ENCODE measurements at places on chromosomes 3 and 15.

DNA sequence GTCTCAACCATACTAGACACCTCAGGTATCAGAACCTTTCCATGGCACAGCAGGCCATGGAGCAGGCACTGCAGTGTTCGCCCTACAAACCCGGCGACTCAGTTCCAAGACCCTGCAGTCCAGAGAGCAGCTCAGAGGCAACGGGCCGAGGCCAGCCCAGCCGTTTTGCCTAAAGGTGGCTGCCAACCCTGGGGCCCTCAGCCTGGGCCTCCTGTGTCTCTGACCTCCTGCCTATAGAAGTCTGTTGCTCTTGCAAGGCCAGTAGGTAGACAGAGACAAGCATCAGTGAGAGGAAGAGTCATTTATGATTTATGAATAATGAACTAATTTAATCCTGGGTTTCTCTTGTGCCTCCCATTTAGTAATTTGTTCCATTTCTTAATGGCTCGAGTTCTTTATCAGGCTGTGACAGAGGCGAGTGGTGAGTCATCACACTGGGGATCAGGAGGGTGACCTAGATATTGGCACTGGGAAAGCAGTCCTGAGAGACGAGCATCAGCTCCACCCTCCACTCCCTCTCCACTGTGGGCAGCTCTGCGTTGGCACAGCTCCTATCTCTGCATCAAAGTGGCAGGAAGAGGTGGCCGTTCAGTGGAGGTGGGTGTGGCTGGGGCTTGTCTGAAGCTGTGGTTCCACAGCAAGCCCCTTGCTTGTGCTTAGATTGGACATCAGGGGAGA is 79.8 kb downstream of the ABHD5 start:
- H3K27ac ChIP-seq = peak overlapping the region; percentile 80
- H3K4me3 ChIP-seq = no peak overlapping the region
- peak; percentile 13 for DNase-seq
- peaks cover 35% of the 10 kb centered on the region for H3K4me1 ChIP-seq
- H3K36me3 ChIP-seq = no peaks in the 10 kb centered on the region
- H3K27me3 ChIP-seq = no peaks in the 10 kb centered on the region

- peaks cover 3% of the 10 kb centered on the region for H3K4me1 ChIP-seq
- H3K4me3 ChIP-seq = no peak overlapping the region
- H3K27me3 ChIP-seq = peaks cover 43% of the 10 kb centered on the region
- peak; percentile 22 for DNase-seq
- no peaks in the 10 kb centered on the region for H3K36me3 ChIP-seq
Observed at GRCh38 chr3:28576614-28577200, 228.1 kb upstream of the AZI2 start.

DNA sequence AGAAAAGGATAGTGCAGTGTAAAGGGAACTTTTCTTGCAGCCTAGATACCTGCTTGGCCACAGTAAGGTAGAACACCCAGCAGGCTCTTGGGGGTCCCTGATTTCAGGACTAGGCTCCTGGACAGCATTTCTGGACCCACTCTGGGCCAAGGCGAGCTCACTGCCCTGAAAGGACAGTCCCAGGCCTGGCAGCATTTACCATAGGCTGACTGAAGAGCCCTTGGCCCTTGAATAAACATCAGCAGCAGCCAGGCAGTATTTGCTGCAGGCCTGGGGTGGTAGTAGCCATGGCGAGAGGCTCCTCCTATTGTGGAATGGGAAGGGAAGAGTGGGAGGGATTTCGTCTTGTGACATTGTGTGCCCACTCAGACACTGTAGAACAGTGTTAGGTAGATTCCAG is 529.2 kb downstream of the TUSC7 start:
- no peaks in the 10 kb centered on the region for H3K27me3 ChIP-seq
- H3K27ac ChIP-seq = no peak overlapping the region
- peak; percentile 42 for DNase-seq
- no peak overlapping the region for H3K4me3 ChIP-seq
- no peaks in the 10 kb centered on the region for H3K36me3 ChIP-seq
- H3K4me1 ChIP-seq = no peaks in the 10 kb centered on the region

DNA sequence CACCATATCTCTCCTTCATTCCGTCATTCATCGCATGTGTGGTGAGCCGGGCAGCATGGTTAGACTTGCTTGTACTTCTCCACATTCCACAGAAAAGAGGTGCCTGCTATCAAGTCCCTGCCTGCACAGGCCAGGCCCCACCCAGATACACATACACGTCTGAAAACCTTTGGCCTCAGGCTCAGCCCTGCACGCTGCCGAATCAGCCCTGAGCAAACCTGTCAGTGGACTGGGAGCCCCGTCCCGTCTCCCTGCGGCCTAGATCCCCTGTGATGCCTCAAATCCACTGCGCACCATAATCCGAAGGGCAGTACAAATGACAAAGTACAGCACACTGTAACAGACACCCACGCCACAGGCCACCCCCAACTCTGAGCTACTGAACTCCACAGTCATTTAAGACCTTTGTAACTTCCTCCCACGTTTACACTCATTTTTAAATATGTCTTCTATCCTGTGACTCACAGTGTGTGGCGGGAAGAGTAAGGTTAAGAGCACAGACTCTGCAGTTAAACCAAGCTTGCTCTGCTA is 67.1 kb downstream of the MB21D2 start:
- no peak overlapping the region for H3K27ac ChIP-seq
- H3K4me3 ChIP-seq = no peak overlapping the region
- no peaks in the 10 kb centered on the region for H3K36me3 ChIP-seq
- no peaks in the 10 kb centered on the region for H3K27me3 ChIP-seq
- DNase-seq = no peak

GRCh38 chr15:101426761-101427333 is 62.7 kb downstream of the PCSK6 start:
- no peak overlapping the region for H3K27ac ChIP-seq
- no peaks in the 10 kb centered on the region for H3K36me3 ChIP-seq
- no peak overlapping the region for H3K4me3 ChIP-seq
- no peaks in the 10 kb centered on the region for H3K4me1 ChIP-seq
- no peak for DNase-seq
- H3K27me3 ChIP-seq = no peaks in the 10 kb centered on the region

GRCh38 chr15:59687836-59688235 is 1.3 kb downstream of the BNIP2 start:
- H3K27me3 ChIP-seq = no peaks in the 10 kb centered on the region
- H3K36me3 ChIP-seq = no peaks in the 10 kb centered on the region
- H3K27ac ChIP-seq = peak overlapping the region; percentile 61
- DNase-seq = no peak
- H3K4me1 ChIP-seq = peaks cover 5% of the 10 kb centered on the region

GRCh38 chr3:187015903-187016638 is 85.7 kb downstream of the ST6GAL1 start:
- no peaks in the 10 kb centered on the region for H3K4me1 ChIP-seq
- no peak overlapping the region for H3K4me3 ChIP-seq
- no peak overlapping the region for H3K27ac ChIP-seq
- no peak for DNase-seq

DNA sequence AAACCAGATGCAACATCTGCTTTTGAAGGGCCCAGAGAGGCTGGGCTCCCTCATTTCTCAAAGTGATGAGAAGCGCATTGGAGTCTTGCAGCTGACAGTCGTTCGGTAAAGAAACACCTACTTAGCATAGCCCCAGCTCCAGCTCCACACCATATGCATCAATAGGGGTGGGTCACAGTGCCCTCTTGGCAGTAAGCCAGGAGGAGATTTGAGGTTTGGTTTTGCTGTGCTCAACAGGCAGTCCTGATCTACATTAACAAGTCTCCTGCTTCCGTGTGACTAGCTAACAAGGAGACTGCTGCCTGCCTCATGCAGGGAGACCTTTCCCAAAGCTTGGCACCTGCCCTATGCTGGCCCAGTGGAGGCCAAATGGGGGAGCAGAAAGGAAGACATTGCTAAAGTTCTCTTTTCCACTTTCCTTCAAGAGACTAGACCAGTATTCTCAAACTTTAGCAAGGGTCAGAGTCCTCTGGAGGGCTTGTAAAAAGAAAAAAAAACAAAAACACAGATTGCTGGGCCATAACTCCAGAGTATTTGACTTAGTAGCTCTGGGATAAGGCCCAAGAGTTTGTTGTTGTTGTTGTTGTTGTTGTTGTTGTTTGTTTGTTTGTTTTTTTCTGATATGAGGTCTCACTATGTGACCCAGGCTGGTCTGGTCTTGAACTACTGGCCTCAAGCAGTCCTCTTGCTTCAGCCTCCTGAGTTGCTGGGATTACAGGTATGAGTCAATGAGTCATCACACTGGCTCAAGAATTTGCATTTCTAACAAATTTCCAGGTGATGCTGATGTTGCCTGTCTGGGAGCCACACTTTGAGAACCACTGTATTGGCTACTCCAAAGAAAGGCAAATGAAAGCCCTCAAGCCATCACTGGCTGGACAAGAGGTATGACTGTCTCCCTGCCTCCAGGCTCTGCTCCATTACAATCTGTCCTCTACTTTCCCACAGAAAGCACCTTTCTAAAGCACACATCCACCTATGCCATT is 294.9 kb downstream of the RORA start:
- no peaks in the 10 kb centered on the region for H3K27me3 ChIP-seq
- no peak overlapping the region for H3K4me3 ChIP-seq
- H3K4me1 ChIP-seq = no peaks in the 10 kb centered on the region
- H3K36me3 ChIP-seq = no peaks in the 10 kb centered on the region

GRCh38 chr3:85567071-85567676 is 608.4 kb downstream of the CADM2 start:
- H3K4me3 ChIP-seq = no peak overlapping the region
- no peak overlapping the region for H3K27ac ChIP-seq
- no peaks in the 10 kb centered on the region for H3K36me3 ChIP-seq
- DNase-seq = peak; percentile 55
- H3K4me1 ChIP-seq = no peaks in the 10 kb centered on the region

GRCh38 chr15:91473894-91474545 is 374.0 kb downstream of the SV2B start:
- no peaks in the 10 kb centered on the region for H3K27me3 ChIP-seq
- DNase-seq = peak; percentile 80

DNA sequence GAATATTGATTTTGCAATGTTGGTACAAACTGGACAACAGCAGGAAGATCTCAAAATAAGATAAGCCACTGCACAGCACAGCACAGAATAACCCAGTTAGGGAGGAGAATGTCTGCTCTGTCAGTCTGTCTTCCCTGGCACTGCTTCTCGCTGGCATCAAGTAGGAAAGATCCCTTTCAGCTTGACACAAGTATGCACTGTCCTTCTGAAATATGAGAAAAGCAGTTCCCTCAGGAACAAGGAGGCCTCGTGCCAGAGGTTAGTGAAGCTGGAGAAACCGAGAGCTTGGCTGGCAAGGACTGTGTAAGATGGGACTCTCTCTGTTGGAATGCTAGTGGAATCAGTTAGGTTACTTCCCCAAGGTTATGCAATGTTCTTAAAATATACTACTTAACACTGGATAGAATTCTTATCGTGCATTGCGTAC is 59.1 kb downstream of the FMN1 start:
- no peak for DNase-seq
- no peaks in the 10 kb centered on the region for H3K27me3 ChIP-seq
- no peaks in the 10 kb centered on the region for H3K4me1 ChIP-seq
- H3K36me3 ChIP-seq = no peaks in the 10 kb centered on the region
- peak overlapping the region; percentile 84 for H3K27ac ChIP-seq

DNA sequence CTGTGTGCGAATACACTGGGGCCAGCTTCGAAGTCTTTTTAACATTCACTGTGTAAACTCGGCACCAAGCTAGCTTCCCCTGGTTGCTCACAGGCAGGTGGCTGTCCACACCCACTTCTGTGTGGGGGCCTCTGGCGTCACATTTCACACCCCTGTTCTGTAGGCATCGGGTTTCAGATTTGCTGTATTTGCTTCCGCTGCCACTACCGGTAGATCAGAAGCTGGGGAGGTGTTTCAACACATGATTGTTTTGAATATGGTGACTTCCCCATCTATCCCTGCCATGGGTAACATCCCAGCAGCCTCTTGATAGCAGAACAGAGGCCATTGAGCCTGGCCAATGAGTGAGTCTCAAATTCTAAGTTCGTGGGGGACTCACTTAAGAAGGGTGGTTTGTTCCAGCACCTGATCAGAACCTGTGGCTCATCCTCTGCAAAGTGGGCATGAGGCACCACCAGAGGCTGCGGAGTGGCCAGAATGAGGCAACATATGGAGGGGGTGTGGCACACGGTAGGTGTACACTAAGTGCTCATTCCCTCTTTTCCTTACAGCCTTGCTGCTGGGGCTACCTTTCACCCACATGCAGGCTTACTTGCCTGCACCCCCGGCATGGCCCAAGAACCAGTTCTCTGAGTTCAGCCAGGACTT is 61.5 kb downstream of the IQSEC1 start:
- no peaks in the 10 kb centered on the region for H3K36me3 ChIP-seq
- H3K27ac ChIP-seq = no peak overlapping the region
- peak; percentile 40 for DNase-seq
- H3K4me3 ChIP-seq = no peak overlapping the region
- H3K27me3 ChIP-seq = no peaks in the 10 kb centered on the region

DNA sequence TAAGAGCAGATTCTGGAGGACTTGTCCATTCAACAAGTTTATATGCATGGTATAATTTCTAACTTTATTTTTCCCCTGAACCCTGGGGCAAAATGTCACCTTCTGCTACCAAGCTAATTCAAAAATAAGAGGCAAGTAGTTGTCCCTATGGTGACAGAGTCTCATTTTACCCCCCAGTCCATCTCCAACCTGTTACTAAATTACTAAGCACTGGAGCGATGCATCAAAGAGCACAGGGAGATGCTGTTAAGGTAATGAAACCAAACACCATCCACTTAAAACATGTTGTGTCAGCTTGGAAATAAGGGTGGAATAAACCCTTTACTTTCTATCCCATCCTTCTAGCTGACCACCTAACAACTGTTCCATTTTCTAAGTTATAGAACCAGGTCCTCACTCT is 417.4 kb upstream of the ATP11B start:
- H3K27ac ChIP-seq = no peak overlapping the region
- H3K4me3 ChIP-seq = no peak overlapping the region
- no peaks in the 10 kb centered on the region for H3K36me3 ChIP-seq
- no peak for DNase-seq
- no peaks in the 10 kb centered on the region for H3K4me1 ChIP-seq

GRCh38 chr15:78077871-78078210 is 330 bp upstream of the TBC1D2B start:
- H3K4me1 ChIP-seq = peaks cover 9% of the 10 kb centered on the region
- peak overlapping the region; percentile 93 for H3K27ac ChIP-seq

GRCh38 chr3:72317491-72317890 is 530.8 kb downstream of the SHQ1 start:
- no peaks in the 10 kb centered on the region for H3K27me3 ChIP-seq
- H3K36me3 ChIP-seq = no peaks in the 10 kb centered on the region
- peak; percentile 44 for DNase-seq

DNA sequence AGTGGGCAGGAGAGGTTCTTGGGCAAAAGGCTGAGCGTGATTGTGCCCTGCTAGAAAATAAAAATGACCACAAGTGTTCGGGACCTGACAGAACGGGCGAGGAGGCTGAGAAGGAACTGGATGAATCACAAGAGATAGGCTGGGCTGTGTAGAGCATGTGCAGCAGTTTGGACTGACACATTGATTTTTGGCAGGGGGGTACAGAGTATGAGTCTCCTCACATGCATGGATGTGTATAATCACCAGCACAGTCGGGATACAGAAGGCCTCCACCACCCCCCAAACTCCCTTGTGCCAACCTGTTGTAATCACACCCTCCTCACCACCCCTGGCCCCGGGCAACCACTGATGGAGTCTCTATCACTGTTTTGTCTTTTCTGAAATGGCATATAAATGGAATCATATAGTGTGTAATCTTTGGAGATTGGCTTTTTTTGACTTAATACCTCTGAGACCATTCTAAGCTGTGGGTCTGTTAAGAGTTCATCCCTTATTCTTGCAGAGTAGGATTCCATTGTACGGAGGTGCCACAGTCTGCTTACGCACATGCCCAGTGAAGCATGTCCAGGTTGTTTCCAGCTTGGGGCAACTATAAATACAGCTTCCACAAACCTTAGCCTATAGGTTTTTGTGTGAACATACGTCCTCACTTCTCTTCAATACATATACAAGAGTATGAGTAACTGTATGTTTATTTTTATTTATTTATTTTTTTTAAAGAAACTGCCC is 438.8 kb downstream of the FOXP1 start:
- H3K27ac ChIP-seq = no peak overlapping the region
- H3K36me3 ChIP-seq = no peaks in the 10 kb centered on the region
- H3K4me3 ChIP-seq = no peak overlapping the region
- no peaks in the 10 kb centered on the region for H3K27me3 ChIP-seq

Data from lung (tissue), 17 donors.